Activated T-helper 2 cell treated with anti-CD3 and anti-CD28 coated beads, Interferon-gamma antibody, Interleukin-2, Interleukin-4, amounts not matched to agents 10 μg/mL and 5 μg/mL and 100 μg/mL, durations not matched to agents 14 hours and 24 hours and 36 hours (primary cell): ENCODE measurements at places on chromosomes 11 and 22.

GRCh38 chr22:45263463-45264269 is 21.1 kb upstream of the UPK3A start:
- DNase-seq = no peak

GRCh38 chr11:118265954-118266353 is 1.9 kb upstream of the MPZL2 start:
- DNase-seq = no peak

GRCh38 chr11:110711776-110712658 is at the start of gene ARHGAP20:
TSS of gene ARHGAP20 (minus strand) at chr11:110712437. CDS start at chr11:110712231, 206 bp downstream.
- peak; percentile 33 for DNase-seq

DNA sequence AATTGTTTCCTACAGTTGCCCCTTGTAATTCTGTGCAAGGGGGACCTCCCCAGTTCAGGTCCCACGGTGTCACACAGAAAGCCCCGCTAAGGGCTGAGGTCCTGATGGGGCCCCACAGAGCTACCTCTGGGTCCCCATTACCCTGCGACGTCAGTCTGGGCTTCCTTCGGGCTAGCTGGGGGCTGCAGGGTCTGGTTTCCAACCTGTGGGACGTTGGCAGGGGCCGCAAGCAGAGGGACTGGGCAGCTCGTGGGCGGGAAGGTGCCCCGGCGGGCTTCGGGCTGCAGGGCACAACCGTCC is 698 bp downstream of the SLC37A4 start:
- no peak for DNase-seq

GRCh38 chr11:32902089-32902665 is 9.6 kb downstream of the QSER1 start:
- DNase-seq = no peak

GRCh38 chr11:67195971-67196456 is 70.3 kb upstream of the GRK2 start:
- no peak for DNase-seq

DNA sequence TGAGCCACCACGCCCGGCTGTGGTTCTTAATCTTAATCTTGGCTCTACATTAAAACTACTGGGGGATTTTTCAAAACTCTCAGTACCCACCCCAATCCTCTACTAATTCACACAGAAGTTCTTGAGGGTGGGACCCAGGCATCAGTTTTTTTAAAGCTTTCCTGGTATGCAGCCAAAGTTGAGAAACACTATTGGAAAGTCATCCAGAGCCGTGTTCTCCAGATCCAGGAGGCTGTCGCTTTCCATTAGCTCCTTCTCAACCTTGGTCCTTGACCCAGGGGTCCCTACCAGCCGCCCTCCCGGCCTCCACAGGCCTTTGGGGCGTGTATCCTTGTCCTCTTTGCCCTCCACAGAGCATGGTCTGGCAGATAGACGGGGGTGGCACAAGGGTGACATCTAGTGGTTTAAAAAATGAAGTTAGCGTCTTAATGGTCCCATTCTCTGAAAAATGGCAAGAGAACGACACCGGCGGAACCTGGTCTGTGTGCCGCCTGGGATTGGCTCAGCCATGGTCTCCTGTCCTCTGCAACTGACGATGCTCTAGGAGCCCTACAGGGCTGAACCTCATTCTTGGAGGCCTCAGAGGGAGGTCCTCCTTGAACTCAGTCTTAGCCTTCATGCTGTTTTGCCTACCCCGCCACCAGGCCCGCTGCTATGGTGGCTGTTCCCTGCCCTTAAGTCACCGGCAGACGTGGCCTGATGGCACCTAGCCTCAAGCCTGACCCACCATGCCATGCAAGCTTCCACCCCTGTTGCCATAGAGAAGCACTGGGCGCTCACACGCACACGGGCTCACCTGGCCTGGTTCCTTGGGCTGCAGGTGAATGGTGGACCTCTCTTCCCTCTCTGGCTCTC is 152.0 kb upstream of the SYN3 start:
- DNase-seq = no peak

DNA sequence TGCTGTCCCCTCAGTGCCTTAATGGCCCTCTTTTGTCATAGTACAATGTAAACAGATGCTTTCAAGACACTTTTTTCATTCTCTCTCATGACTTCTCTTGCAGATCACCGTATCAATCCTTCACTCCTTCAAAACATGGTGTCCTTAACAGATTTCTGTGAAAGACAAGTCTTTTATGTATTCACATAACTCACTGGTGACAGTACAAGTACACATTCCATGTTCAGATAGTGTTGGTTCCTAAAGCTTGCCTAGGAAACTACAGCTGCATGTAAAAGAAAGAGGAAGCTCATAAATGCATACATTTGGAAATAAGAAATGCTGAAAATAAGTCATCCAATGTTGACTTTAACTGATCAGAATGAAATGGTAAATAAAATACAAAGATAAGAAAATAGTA is 5.0 kb upstream of the OR52E6 start:
- no peak for DNase-seq

- no peak for DNase-seq
These were observed 14.0 kb downstream of the GRAMD1B start for GRCh38 chr11:123443851-123444623.

DNA sequence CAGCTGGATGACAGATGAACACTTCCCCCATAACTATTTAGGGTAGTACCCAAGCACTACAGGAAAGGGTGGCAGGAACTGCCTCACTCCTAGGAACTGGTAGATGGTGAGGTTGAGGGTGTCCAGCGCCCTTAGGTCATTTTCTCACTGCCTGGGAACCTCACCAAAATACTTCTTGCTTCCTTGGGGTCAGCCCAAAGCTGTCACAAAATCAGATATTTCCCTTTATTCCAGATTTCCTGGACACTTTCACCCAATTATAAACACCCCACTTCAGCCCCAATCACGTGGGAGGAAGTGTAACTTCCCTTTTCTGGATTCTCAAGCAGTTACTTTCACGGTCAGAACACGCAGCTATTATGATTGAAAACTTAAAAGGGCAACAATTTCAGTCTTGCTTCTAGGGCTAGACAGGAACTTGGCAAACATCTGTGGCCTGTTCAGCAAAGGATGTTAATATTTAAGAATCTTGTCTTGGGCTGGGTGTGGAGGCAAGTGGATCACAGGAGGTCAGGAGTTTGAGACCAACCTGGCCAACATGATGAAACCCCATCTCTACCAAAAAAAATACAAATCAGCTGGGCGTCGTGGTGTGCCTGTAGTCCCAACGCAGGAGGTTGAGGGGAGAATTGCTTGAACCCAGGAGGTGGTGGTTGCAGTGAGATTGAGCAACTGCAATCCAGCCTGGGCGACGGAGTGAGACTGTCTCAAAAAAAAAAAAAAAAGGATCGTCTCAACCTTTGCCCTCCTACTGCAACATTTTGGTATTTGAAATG is 4.0 kb downstream of the FTH1 start:
- no peak for DNase-seq

DNA sequence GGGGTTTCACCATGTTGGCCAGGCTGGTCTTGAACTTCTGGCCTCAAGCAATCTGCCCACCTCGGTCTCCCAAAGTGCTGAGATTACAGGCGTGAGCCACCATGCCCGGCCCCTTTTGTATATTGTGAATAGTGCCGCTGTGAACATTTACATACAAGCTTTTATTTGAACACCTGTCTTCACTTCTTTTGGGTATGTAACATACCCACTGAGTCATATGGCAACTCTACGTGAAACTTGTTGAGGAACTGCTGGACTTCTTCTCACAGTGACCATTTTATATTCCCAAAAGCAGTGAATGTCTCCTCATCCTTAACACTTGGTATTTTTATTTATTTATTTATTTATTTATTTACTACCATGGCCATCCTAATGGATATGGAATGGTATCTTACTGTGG is 3.9 kb upstream of the SCT start:
- DNase-seq = no peak

DNA sequence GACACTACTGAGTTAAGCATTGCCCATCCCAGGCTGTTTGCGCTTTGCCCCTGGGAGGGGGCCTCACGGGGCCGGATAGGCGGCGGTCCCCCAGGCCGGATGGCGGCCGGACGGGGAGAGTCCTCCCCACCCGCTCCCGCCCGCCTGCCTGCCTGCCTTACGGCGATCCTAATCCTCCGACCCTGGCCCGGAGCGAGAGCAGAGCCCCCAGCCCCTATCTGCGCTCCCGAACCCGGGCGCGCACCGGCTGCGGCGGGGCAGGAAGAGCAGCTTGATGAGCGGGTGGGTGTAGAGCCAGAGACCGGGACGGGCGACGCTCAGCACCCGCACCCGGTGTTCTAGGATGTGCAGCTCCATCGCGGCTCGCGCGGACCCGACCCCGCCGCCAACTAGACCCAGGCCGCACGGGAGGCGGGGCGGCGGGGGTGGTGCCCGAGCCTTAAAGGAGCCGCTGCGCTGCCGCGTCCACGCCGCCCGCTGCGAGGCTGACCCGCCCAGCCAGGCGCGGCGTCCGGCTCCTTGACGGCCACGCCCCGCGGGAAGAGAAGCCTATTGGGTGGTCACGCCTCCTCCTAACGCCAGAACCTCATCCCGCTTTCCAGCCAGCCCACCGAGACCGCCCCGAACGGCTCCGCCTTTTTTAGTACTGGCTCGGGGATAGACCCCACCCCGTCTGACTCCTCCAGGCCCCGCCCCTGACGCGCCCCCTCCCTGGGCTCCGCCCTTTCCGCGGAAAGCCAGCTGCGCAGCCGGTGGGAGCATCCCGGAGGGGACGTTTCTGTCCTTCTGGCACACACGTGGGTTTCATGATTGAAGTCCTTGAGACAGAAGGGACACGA is at the start of gene CASTOR1:
Gene CASTOR1 (minus strand): TSS at position 365 of the 839 bp plus-strand sequence. CDS start 8 bp downstream, at position 357.
- peak; percentile 92 for DNase-seq

- no peak for DNase-seq
These were observed 9.5 kb downstream of the RBMXL2 start for GRCh38 chr11:7098235-7098832.

GRCh38 chr11:129705933-129706332 is 109.7 kb upstream of the TMEM45B start:
- DNase-seq = no peak

GRCh38 chr22:31239771-31240370 is 27.8 kb downstream of the LIMK2 start:
- DNase-seq = no peak

GRCh38 chr11:96472085-96472484 is 82.3 kb downstream of the JRKL start:
- DNase-seq = no peak

DNA sequence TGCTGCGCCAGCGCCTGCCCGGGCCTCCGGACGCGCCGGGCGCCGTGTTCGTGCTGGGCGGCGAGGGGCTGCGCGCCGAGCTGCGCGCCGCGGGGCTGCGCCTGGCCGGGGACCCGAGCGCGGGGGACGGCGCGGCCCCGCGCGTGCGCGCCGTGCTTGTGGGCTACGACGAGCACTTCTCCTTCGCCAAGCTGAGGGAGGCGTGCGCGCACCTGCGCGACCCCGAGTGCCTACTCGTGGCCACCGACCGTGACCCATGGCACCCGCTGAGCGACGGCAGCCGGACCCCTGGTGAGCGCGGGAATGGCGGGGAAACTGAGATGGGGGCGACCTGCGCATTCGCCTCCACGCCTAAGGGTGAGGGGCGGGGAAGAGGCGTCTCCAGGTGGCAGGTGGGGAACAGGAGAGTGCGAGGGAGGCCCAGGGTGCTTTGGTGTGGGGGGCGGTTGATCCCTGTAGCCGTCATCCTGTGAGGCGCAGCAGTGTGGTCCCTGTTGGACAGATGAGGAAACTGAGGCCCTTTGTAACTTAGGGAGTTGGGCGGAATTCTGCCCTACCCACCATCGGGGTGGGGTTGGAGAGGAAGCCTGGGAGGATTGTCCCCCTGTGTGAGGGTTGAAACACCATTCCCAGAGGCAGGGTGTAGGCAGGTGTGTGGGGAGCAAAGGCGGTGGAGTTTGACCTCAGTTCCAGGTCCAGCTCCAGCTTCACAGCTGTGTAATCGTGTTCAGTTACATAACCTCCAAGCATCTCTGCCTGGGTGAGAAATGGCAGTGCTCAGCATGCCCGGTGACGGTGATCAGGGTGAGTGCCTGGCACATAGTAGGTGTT is 758 bp downstream of the PDXP start:
- no peak for DNase-seq

DNA sequence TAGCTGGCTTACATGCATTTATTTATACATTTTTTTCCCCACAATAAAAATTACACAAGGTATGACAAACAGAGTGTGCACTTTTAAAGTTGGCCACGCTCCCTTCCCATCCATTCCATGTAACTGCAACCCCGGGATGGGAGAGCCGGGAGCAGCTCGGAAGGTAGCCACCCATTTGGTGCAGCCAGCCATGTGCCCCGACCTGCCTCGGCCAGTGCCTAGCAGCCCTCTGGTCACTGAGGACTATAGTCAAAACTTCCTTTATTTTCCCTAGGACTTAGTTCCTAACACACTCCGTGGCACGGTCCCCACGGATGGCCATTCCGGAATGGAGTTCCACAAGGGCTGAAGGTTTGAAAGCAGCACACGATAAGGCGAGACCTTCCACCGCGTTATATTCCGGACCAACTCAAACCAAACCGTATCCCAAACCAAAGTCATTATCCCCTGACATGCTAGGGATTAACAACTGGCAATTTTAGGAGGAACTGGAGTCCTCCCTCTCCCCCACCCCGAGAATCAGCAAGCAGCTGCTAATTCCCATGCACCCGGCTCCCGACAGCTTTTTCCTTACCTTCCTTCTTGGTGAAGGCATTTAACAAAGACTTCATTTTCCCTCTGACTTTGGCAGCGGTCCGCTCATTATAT is 426.4 kb downstream of the SHANK2 start:
- no peak for DNase-seq

GRCh38 chr11:124865902-124866851 is 945 bp downstream of the ROBO3 start:
- peak; percentile 41 for DNase-seq

- no peak for DNase-seq
These were observed 9.0 kb upstream of the SEC14L6 start for GRCh38 chr22:30555282-30556210.

DNA sequence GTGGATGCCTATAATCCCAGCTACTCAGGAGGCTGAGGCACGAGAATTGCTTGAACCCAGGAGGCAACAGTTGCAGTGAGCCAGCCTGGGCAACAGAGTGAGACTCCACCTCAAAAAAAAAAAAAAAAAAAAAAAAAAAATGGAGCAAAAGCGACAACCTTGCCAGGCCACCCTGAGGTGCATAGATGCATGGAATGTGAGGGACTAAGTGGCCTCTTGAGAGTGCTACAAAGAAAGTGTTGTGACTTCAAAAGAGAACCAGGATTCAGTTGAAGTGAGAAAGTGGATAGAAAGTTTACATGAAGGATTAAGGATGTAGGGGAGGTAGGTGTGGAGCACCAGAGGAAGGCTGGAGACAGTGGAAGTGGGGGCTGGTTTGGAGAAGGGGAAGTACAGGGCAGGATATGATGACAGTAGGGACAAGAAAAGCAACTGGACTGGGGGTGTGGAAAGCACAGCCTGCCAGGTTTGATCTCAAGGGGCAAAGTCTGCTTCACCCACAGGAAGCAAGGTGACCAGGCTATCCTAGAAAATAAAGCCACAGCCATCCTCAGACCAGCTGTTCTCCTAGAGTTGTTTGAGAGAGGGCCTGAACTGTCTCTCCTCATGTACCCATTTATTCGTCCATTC is 36.0 kb upstream of the OLFML1 start:
- DNase-seq = no peak
